ENCODE measurements at places on chromosomes 5 and 9. TPM values are rescaled to one million over a fixed set of nuclear protein-coding genes. Genes with fewer than 3 reads are reported as not detected.

DNA sequence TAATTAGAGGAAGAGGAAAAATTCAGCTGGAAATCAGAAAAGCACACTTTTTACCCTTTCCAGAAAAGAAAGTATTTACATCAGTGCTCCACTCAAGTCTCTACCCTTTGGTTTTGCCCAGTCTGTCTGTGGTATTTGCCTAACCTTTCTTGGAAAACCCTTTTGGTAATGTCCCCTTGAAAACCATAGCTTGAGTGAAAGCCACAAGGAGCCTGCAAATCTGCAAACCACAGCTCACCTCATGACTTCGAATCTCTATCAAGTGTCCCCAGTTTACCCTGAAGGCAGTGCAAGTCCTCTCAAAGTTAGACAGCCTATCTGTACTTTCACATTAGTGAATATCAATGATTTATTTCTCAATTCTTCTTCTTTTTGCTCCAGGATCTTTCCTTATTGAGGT, 162.1 kb upstream of the TSLP start:
- no peaks in the 10 kb centered on the region for H3K27me3 ChIP-seq
- H3K27ac ChIP-seq = no peak overlapping the region
- no peak overlapping the region for H3K4me3 ChIP-seq
- H3K36me3 ChIP-seq = no peaks in the 10 kb centered on the region
- DNase-seq = no peak

- no peak overlapping the region for H3K4me3 ChIP-seq
- no peaks in the 10 kb centered on the region for H3K4me1 ChIP-seq
- H3K27ac ChIP-seq = no peak overlapping the region
- no peak for DNase-seq
These were observed 17.9 kb upstream of the RPS23 start for GRCh38 chr5:82295959-82296531.

DNA sequence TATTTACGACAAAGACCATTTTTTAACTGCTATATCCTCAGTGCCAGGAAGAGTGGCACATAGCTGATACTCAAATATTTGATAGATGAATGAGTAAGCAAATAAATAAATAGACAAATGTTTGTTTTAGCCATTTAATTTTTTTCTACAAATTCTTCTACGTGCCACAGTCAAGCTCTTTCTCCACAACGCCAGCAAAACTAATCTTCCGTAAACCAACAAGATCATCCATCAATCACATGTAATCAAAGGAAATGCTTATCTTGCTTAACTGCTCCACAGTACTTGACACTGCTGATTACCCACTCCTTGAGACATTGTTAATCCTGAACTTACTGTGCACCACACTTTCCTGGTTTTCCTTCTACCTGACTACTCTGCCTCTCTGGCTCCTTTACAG, 136.7 kb downstream of the EDIL3 start:
- no peaks in the 10 kb centered on the region for H3K36me3 ChIP-seq
- H3K27ac ChIP-seq = no peak overlapping the region
- no peaks in the 10 kb centered on the region for H3K4me1 ChIP-seq
- no peak overlapping the region for H3K4me3 ChIP-seq
- no peak for DNase-seq

GRCh38 chr9:1913631-1914330, 101.4 kb upstream of the SMARCA2 start:
- DNase-seq = no peak
- H3K4me3 ChIP-seq = no peak overlapping the region
- H3K36me3 ChIP-seq = no peaks in the 10 kb centered on the region
- no peaks in the 10 kb centered on the region for H3K27me3 ChIP-seq

DNA sequence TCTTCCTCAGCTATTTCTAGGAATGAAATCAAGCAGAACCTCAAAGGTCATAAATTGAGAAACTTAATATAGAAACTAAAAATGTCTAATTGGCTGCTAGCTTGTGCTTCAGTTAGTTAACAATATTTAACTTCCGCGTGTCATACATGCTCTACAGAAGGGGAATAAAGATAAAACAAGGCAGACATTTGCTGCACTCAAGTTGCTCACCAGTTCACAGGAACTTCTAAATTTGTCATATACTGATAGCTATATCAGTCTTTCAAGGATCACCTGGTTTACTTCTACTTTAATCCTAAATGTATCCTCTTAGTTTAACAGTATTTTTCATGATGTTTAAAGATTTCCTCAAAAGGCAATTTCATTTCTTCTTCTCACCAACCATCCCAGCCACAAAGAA, 8.4 kb downstream of the CCNH start:
- peaks cover 90% of the 10 kb centered on the region for H3K36me3 ChIP-seq
- H3K4me1 ChIP-seq = peaks cover 17% of the 10 kb centered on the region
- H3K27ac ChIP-seq = no peak overlapping the region

DNA sequence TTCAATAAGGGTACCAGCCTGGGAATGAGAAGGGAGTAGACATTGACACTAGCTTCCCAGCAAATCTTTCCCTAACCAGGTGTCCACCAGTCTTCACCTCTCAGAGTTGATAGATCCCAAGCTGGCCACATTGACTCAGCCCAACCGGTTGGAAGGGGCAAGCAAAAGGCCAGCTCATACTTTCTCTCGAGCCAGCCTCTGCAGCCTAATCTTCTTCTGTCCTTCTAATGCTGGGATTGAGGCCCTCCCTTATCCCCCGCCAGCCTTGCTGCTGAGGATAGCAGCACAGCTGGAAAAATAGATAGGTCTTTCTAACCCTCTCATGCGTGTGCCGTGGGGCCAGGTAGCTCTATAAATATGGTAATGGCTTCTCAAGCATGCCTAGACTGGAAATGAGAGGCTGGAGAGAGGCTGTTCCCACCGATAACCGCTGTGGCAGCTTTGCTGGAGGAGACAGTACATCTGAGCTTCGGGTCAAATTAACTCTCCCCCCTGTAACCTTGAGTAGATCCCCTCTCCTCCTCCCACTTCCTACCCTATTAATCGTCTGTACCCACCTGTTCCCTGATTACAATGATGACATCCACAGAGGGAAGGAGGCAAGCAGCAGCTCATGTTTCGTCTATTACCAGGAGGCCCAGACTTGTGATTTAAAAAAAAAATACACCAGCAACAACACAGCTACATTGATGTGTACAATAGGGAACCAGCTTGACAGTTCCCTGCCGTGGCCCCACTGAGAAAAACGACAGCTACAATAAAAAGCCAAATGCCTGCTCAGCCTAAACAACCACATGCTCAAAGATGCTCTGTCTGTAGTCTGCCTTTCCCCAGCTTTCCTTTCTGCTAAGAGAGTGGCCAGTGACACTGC, 219.9 kb upstream of the BRINP1 start:
- H3K4me3 ChIP-seq = no peak overlapping the region
- H3K4me1 ChIP-seq = no peaks in the 10 kb centered on the region
- H3K27ac ChIP-seq = no peak overlapping the region
- H3K36me3 ChIP-seq = no peaks in the 10 kb centered on the region

GRCh38 chr9:129036923-129037766, 719 bp downstream of the MIGA2 start:
- H3K4me3 ChIP-seq = peak overlapping the region; percentile 99
- no peaks in the 10 kb centered on the region for H3K27me3 ChIP-seq
- H3K27ac ChIP-seq = peak overlapping the region; percentile 85
- peaks cover 14% of the 10 kb centered on the region for H3K36me3 ChIP-seq

GRCh38 chr9:92426501-92427145, 2.4 kb upstream of the OMD start:
- H3K4me1 ChIP-seq = no peaks in the 10 kb centered on the region
- no peak overlapping the region for H3K27ac ChIP-seq
- H3K4me3 ChIP-seq = no peak overlapping the region
- H3K36me3 ChIP-seq = no peaks in the 10 kb centered on the region
- DNase-seq = no peak
- H3K27me3 ChIP-seq = no peaks in the 10 kb centered on the region

DNA sequence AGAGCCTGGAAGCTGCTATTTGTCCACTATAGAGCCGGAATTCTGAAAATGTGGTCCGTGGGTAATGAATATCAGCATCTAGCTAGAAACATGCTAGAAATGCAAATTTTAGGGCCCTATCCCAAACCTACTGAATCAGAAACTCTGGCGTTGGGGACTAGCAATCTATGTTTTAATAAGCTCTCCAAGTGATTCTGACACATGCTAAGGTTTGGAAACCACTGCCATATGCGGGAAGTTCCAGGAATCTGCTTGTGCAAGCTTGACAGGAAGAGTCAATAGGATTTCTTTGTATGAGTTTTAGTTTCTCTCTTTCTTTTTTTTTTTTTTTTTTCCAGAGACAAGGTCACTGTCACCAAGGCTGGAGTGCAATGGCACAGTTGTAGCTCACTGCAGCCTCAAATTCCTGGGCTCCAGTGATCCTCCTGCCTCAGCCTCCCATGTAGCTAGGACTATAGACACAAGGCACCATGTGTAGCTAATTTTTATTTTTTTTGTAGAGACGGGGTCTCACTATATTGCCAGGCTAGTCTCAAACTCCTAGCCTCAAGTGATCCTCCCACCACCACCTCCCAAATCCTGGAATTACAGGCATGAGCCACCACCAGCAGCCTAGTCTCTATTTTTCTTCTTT, 26.4 kb upstream of the CARNMT1 start:
- no peak overlapping the region for H3K4me3 ChIP-seq
- H3K4me1 ChIP-seq = no peaks in the 10 kb centered on the region
- no peak for DNase-seq
- H3K27me3 ChIP-seq = no peaks in the 10 kb centered on the region
- no peak overlapping the region for H3K27ac ChIP-seq

DNA sequence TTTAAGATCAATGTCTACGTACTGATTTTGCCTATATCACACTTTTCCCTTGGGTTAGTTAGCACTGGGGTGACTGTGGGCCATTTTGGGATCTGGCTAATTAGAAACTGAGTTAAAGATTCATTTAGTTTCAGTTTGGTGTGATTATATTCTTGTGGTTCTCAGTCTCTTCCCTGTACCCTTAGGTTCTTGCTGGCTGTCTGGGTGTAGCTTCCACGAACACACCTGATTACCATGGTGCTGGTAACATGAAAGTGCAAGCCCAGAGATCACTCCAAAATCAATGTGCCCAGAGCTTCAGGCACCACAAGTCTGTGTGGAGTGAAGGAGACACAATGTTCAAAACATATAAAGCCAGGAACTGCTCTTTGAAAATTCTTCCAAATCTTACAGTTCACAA, 248.1 kb downstream of the PDE4D start:
- no peaks in the 10 kb centered on the region for H3K36me3 ChIP-seq
- no peak overlapping the region for H3K4me3 ChIP-seq
- no peak overlapping the region for H3K27ac ChIP-seq
- no peak for DNase-seq
- H3K4me1 ChIP-seq = no peaks in the 10 kb centered on the region

The STPG3 gene
- not detected for polyA plus RNA-seq

The MPDZ gene
- polyA plus RNA-seq = not detected

The FSTL4 gene
- not detected for polyA plus RNA-seq

The IZUMO3 gene
- polyA plus RNA-seq = not detected

The FBP1 gene
- polyA plus RNA-seq = 84.4 TPM
